ENCODE measurements at places on chromosomes 4 and X.

GRCh38 chr4:111016416-111016815, 393.5 kb upstream of the PITX2 start:
- DNase-seq: no peak

- DNase-seq: no peak
These were observed 69.5 kb upstream of the ANK2 start for GRCh38 chr4:112979881-112980421.

GRCh38 chr4:2049811-2050210, 9.3 kb upstream of the NAT8L start:
- DNase-seq: no peak

GRCh38 chrX:23752740-23753415, 9.8 kb upstream of the ACOT9 start:
- no peak for DNase-seq

DNA sequence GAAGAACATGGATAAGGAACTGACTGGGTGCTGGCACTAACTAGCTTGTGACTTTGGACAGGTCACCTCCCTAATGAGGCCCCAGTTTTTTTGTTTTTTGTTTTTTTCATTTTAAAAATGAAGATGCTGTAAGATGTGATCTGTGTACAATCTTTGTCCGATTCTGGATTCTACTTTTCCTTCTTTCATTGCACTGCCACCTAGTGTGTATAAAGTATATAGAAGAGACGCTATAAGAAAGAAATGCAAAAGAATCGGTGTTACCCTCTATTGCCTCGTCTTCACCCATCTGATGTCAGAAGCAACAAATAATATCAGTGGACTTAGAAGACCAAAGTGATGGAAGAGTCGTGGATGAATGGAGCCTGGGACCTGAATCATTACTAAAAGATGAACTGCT, 58.6 kb upstream of the P2RY10 start:
- DNase-seq: no peak

GRCh38 chr4:42371305-42372252, 25.7 kb upstream of the SHISA3 start:
- DNase-seq: no peak

- no peak for DNase-seq
These were observed 78.7 kb upstream of the TET2 start for GRCh38 chr4:105067946-105068345.

All from activated T-helper 1 cell treated with anti-CD3 and anti-CD28 coated beads, Interleukin-12 subunit alpha, Interleukin-12 subunit beta, Interleukin-2, Interleukin-4 antibody, amounts not matched to agents 30 ng/mL and 10 ng/mL and 1 ng/mL, durations not matched to agents 14 hours and 24 hours and 36 hours (primary cell).